Iris pigment epithelial cell (primary cell): ENCODE measurements at places on chromosomes 3 and 15.
A peak's percentile ranks its signal among the peaks of the same experiment; 100 is the strongest.

- peak; percentile 77 for DNase-seq
These were observed 1.2 kb upstream of the PLIN1 start for GRCh38 chr15:89680282-89680873.

DNA sequence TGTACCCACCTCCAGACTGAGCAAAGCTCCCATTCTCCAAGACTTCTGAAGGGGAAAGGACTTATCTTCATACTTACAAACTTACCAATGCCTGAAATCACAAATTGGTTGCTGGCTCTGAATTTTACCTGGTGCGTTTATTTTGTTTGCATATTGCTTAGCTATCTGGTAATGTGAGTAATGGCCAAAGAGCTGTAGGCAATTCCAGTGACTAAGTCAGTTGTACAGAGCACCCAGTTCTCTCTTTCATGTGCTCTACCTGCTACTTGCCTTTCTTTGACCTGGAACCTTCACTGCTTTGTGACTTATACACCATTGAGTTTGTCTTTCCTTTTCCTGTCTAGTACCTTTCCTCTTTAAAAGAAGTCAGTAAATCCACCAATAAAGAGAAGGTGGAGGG, 755.9 kb upstream of the LMCD1 start:
- DNase-seq = no peak

- peak; percentile 32 for DNase-seq
These were observed 13.8 kb downstream of the KLHL6 start for GRCh38 chr3:183541738-183542137.

- no peak for DNase-seq
These were observed 118.7 kb downstream of the CACNA1D start for GRCh38 chr3:53613125-53613524.

DNA sequence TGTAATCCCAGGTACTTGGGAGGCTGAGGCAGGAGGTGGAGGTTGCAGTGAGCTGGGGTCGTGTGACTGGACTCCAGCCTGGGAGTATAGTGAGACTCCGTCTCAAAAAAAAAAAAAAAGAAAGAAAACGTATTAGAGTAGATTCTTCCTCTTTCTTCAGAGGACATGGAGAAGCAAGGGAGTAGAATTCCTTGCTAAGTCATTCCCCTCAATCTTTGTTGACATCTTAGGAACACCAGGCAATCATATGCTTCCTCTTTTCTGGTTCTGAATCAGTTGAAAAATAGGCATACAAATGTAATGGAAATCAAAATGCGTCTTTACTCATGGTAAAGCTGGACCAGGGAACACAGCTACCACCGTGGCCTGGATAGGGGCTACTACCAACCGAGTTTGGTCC, 38.3 kb upstream of the ATOSA start:
- no peak for DNase-seq

DNA sequence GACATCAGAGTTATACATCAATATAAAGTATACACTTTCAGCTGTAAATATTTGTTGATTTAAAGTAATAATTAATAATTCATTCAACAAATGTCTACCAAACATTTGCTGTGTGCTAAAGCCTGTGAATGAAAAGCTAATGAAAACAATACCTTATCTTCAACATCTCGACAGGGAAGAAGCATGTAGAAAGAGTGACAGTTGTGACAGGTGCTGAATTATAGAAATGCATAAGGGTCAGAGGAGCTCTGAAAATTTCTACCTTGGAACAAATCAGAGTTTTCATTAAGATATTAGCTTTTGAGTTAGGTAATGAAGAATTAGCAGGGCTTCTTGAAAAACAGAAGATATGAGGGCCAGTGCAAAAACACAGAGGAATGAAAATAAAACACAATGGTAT, 739.2 kb downstream of the VGLL3 start:
- no peak for DNase-seq

GRCh38 chr3:176078906-176079305, 1118.4 kb downstream of the TBL1XR1 start:
- no peak for DNase-seq

DNA sequence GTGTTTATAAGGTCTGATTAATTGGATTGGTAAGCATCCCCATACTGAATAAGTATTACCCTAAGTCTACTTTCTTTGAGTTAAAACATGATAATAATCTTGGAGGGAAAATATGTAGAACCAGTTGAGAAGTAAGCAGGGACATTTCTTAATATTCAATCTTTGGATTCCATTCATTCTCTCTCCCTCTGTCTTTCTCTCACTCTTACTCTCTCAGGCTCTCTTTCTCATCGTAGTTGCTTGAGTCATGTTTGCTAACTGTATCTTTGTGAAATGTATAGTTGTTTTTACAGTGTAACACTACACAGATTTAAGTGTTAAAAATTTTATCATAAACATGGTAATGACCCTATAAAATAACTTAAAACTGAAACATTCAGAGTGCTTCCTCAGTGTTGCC, 163.8 kb downstream of the RSRC1 start:
- peak; percentile 60 for DNase-seq

GRCh38 chr3:126982126-126982470, 817 bp upstream of the PLXNA1 start:
- DNase-seq = peak; percentile 51

DNA sequence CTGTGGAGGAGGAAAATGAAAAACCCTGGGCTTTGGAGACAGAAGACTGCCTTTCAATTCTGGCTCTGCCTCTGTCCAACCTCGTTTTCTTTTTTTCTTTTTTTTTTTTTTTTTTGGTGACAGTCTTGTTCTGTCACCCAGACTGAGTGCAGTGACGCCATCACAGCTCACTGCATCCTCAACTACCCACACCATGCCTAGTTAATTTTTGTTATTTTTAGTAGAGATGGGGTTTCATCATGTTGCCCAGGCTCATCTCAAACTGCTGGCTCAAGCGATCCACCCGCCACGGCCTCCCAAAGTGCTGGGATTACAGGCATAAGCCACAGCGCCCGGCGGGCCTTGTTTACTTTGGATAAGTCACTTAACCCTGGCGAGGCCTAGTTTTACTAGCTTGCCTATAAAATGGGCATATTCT, 66.3 kb upstream of the SLC25A26 start:
- DNase-seq = peak; percentile 6
